Stimulated activated CD4-positive, alpha-beta T cell treated with anti-CD3 and anti-CD28 coated beads, TNF-alpha, amount 100 ng/mL, for 48 hours (primary cell): ENCODE measurements at places on chromosomes 3 and 15.

DNA sequence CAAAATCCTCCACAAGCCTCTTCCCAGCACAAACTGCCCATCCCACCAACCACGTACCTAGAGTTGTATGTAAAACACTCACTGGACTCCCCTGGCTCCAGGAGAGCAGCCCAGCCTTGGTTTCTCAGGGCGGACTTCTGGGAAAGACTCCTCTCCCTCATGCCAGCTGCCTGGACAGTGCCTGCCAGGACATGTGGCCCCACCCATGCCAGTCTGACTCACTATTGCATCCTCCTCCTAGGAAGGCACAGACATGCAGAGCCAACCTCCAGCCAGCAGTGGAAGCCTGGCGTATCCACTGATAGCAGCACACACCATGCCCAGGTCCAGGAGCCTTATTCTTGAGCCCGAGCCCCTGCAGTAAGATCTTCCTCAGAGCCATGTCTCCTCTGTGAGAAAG, 8.6 kb downstream of the PKM start:
- no peak for DNase-seq

- no peak for DNase-seq
Observed at GRCh38 chr15:22933641-22934061, 46.5 kb downstream of the CYFIP1 start.

DNA sequence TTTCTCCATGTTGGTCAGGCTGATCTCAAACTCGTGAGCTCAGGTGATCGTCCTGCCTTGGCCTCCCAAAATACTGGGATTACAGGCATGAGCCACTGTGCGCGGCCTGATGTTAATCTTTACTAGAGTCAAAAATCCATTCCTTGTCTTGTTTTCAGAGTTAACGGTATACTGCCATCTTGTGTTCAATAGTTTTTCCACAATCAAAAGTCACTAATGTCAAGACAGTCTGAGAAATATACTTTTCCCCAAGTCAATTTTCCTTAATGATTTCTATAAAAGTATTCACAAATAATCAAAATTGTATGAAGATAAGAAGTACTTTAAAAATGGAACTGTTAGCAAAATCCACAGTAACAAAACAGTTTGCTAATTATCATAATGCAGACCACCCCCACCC, 8.5 kb downstream of the CRBN start:
- no peak for DNase-seq

GRCh38 chr3:65193531-65193930, 505.7 kb upstream of the ADAMTS9 start:
- DNase-seq: no peak

- DNase-seq: no peak
Observed at GRCh38 chr3:196208942-196209695, 2.1 kb downstream of the ZDHHC19 start.
